ENCODE measurements at places on chromosomes 3 and 15. TPM values are rescaled to one million over a fixed set of nuclear protein-coding genes. Genes with fewer than 3 reads are reported as not detected.

DNA sequence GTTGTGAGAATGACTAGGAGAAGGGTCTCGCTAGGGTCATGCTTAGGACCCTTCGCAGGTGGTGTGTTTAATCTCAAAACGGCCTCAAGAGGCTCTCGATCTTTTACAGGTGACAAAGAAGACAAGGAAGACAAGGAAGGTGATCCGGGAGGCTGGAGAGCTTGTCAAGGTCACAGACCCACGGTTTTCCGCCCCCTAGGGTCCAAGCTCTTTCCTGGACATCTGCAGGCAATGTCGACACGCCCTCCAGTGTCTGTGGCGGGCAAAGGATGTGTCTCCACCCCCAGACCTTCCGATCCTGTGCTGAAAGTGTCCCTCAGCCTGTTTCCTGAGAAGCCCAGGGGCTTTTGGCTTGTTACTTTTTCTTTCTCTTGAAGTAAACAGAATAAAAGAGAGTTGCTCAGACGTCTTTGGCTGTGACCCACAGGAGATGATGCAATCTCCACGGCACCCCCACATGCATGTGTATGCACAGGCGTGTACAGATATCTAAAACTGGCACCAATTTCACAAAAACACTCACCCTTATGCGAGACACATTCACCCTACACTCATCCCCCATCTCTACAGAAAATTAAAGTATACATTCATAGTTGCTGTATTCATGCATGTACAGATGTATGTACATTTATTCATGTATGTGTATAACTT lies 108.8 kb downstream of the KLF13 start:
- H3K4me1 ChIP-seq, result peaks cover 28% of the 10 kb centered on the region
- peak overlapping the region; percentile 96 for H3K27ac ChIP-seq

DNA sequence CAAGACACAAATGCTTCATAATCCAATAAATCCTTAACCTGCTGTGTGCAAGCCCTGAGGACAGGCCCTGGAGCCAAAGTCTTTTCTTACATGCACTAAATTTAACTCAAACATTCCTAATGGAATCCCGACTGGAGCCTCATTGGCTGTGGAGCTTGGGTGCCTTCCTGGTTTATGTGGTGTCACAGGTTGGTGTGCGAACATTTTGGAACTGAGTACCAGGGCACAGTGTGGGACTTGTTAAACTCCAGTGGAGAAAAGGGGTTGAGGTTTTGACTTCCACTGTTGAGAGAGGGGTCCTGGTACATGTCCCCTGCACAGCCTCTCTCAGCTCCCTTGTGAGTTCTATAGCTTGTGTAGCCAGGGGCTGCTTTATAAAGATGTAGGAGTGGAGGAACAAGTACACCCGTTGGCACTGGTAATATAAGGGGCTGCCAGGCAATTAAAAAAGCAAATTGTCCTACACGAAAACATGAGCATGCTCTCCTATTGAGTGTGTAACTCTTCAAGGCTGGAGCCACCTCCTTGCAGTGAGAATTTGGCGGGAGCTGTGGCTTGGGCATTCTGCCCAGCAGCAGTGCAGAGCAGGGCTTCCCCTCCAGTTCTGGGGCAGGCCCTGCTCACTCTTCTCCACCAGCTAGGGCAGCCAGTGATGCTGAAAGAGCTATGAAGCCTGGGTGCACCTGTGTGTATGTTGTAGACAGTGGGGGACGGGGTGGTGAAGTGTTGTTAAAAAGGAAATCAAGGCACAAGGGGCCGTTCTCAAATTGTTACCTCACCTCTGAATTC lies 218.1 kb downstream of the CLSTN2 start:
- H3K27me3 ChIP-seq, result no peaks in the 10 kb centered on the region
- H3K4me1 ChIP-seq, result no peaks in the 10 kb centered on the region
- no peak for DNase-seq
- no peak overlapping the region for H3K27ac ChIP-seq

GRCh38 chr3:87041191-87041590 lies 50.2 kb upstream of the VGLL3 start:
- no peak overlapping the region for H3K4me3 ChIP-seq
- H3K4me1 ChIP-seq, result no peaks in the 10 kb centered on the region
- H3K27me3 ChIP-seq, result no peaks in the 10 kb centered on the region
- no peak for DNase-seq

GRCh38 chr3:34106879-34107278 lies 308.4 kb downstream of the PDCD6IP start:
- no peak overlapping the region for H3K27ac ChIP-seq
- H3K4me1 ChIP-seq, result no peaks in the 10 kb centered on the region
- H3K36me3 ChIP-seq, result no peaks in the 10 kb centered on the region
- no peaks in the 10 kb centered on the region for H3K27me3 ChIP-seq
- no peak overlapping the region for H3K4me3 ChIP-seq
- DNase-seq, result peak; percentile 4

- H3K27me3 ChIP-seq, result no peaks in the 10 kb centered on the region
- DNase-seq, result no peak
- peaks cover 7% of the 10 kb centered on the region for H3K4me1 ChIP-seq
- no peaks in the 10 kb centered on the region for H3K36me3 ChIP-seq
- H3K27ac ChIP-seq, result no peak overlapping the region
- H3K4me3 ChIP-seq, result no peak overlapping the region
Measured at GRCh38 chr3:46112296-46112695, 85.0 kb upstream of the XCR1 start.

The PHLDB2 gene
- total RNA-seq, result 60.6 TPM

The SLC27A2 gene
- not detected for total RNA-seq
